ENCODE measurements at places on chromosomes 16 and 17.
A peak's percentile ranks its signal among the peaks of the same experiment; 100 is the strongest.

DNA sequence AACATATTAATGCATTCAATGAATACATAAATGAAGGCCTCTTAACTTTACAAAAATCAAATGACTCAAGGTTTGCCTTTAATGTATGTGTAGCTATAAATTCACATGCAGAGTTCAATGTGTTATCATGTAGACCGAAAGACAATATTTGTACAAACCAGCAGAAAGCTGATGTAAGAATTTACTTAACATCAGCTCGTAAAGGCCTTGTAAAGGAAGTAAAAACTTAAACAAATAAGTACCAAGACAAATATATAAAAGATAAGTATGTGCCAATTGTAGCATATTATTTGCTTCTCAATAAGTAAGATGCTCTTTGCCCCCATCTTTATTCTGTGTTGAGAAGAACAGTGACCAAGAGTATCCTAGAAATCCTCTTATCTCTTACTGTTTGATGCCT, 105.7 kb downstream of the SYCE1L start:
- DNase-seq = no peak

DNA sequence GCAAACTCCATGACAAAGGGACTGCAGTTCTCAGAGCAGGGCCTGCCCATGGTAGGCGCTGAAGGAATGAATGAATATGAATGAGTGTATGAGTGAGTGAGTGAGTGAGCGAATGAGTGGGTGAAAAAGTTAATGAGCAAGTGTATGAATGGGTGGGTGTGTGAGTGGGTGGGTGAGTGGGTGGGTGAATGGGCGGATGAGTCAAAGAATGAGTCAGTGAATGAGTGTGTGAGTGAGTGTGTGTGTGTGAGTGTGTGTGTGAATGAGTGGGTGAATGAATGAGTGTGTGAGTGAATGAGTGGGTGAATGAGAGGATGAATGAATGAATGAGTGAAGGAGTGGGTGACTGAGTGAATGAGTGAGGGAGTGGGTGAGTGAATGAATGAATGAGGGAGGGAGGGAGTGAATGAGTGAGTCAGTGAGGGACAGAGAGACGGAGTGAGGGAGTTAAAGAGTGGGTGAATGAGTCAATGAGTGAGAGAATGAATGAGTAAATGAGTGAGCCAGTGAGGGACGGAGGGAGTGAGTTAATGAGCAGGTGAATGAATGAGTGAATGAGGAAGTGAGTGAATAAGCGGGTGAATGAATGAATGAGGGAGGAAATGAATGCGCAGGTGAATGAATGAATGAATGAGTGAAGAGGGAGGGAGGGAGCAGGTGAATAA, 11.1 kb upstream of the CHMP6 start:
- DNase-seq = no peak

DNA sequence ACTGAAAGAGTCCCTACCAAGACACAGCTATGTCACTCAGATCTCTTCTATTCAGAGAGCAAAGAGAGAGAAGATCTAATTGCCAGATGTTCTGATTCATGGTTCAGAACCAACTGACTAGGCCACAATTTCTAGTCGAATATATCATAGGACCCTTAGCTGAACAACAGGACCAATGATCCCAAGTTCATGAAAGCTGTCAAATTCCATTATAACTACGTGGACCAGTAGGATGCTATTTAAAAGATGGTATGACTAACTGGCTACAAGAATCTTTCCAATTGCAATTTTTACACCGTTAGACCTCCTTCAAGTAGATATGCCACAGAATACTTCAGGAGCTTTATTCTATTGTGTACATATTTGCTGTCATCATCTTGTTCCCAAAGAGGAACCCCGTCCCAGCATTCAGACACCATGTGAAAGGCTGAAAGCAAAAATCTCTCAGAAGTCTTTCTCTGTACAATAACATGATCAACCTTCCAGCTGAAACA, 26.0 kb downstream of the DCUN1D3 start:
- DNase-seq = no peak

DNA sequence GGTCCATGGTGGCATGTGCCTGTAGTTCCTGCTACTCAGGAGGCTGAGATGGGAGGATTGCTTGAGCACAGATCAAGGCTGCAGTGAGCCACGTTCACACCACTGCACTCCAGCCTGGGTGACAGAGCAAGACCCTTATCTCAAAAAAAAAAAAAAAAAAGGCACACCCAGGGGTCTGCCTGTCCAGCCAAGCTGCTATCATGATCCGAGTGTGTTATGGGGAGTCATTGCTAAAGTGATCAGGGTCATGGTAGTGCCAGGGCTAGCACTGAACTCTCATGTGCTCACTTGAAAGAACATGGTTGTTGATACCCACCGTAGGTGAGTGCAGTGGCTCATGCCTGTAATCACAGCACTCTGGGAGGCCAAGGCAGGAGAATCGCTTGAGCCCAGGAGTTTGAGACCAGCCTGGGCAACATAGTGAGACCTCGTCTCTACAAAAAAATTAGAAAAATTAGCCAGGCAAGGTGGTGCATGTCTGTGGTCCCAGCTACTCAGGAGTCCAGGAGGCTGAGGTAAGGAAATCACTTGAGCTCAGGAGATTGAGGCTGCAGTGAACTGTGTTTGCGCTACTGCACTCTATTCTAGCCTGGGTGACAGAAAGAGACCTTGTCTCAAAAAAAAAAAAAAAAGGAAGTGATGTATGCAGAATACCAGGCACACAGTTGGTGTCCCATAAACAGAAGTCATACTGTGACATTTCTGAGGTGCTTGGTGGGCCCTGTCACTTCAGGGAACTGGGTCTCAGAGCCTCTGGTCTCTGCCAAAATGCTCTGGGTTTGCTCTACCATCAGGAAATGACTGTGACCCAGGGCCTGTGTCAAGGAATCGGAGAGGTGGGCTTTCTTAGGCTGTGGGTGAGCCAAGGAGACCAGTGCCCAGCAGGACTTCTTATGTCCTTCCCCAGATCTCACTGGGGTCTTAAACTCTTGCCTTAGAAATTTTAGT, 2.2 kb downstream of the PRM1 start:
- DNase-seq = no peak

DNA sequence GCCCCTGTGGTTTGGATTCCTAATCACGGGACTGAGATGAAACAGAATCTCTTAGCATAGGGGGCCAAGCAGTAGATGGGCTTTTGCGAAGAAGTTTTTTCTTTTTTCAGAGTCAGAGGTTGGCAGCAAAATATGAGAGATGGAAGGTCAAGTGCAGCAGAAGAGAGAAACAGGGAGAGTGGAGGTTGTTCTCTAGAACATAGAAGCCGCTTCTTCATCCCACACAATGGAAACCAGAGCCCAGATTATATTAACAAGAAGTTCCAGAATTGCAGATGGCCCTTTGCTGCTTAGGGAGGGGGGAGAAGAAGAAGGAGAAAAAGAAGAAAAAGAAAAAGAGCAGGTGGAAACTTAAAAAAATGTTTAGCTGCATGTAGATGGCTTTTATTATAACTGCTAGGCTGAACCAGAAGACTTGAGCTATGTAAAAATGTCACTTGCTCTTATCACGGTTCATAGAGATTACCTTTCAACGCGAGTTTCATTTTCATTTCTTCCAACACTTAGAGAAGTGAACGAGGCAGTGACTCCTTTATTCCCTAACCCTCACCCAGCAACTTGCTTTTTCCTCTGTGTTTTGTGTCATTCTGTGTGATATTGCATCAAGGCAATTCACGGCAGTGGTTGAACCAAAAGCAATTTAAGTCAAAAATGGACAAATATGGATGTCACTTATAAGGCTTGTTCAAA, 737.5 kb downstream of the WWOX start:
- DNase-seq = no peak

- DNase-seq = no peak
These were observed 27.1 kb downstream of the MMD start for GRCh38 chr17:55394357-55395021.

DNA sequence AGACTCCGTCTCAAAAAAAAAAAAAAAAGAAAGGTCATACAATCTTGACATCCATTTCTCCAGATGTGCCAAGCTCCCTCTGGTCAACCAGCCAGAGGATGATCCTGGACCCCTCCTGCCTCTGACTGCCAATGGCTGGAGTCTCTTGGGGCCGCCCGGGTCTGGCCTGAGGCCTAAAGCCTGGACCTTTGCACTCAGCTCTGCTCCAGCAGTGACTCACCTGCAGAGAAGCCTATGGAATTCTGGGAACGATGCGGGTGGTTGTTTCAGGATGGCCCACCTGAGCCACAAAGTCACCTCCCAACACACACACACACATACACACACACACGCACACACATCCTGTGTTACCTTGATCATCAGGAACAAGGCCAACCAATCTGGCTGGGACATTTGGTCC, 64.0 kb upstream of the DNAH17 start:
- DNase-seq = no peak

GRCh38 chr17:82884970-82885353, 45.1 kb upstream of the ZNF750 start:
- no peak for DNase-seq

DNA sequence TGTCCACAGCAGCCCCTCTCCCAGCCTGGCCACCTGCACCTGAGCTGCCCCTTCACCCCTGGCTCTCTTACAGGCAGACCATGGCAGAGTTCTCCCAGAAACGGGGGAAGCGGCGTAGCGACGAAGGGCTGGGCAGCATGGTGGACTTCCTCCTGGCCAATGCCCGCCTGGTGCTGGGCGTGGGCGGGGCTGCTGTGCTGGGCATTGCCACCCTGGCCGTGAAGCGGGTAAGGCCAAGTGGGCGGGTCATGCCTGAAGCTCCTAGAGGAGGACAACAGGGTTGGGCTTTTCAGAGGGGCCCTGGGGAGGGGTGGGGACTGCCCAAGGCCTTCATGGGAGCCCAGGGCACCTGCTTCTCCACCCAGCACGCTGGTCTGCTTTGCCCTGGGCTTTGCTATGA, 2.2 kb downstream of the MIEF2 start:
- no peak for DNase-seq

- DNase-seq = no peak
These were observed 3.0 kb downstream of the RCVRN start for GRCh38 chr17:9902120-9902519.

DNA sequence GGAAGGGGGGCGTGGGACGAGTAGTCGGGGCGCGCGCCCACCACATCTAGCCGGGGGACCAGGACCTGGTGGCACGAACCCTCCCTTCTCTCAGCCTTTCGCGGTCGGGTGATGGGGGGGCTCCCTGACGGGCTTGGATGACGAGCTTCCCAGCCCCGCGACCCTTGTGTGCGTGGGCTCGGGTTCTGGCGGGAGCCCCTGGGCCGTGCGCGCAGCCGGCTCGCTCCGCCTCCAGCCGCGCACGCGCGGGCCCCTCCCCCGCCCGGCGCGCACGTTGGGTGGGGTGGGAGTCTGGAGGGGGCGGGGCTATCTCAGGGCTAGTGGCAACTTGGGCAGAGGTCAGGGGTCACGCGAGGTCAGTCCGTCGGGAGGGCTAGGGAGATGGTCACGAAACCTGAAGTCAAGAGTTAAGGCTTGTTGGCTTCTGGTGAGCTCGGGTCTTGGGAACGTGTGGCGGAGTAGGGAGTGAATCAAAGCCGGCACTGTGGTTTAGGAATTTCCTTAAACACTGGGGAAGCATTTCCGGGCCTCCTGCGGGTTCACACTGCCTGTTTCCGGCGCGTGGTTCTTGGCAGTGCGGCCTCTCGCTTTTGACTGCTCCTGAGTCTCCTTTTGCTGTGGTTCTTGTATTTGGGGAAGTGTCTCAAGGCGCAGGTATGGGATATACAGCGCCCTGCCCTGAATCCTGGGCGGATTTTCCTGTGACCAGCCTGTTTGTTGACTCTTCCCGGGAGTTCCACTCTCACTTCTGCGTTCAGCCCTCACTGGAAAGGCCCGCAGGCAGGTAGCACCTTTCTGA, at the start of gene SRCAP:
SRCAP (plus strand) TSS at position 356 of the 799 bp plus-strand sequence. CDS start 1,654 bp downstream, outside the sequence.
- DNase-seq = peak; percentile 77

- DNase-seq = no peak
These were observed 46.4 kb downstream of the SPOP start for GRCh38 chr17:49631496-49631895.

DNA sequence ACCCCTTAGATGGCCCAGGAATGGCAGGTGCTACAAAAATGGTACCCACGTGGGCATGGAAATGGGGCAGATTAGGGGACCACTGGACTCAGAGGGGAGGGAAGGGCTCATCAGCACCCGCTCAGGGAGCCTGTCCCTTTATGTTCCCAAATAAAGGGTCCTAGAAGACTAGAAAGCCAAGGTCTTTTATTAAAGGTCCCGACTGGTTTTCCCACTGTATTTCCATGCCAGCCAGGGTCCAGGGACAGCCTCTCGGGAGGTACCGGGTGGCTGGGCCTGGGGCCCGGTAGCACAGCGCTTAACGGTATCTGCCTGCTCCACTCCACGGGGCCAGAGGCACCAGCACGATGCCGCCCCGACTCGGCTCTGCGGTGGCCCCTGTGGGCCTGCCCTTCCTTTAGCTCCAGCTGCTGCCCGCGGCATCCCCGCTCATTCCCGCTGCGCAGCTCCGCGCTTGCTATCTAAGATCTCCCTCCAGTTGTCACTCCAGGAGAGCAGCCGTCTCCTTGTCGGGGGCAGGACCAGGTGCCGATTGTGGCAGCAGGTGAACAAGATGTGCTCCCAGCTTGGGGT, 1.4 kb downstream of the NT5C start:
- no peak for DNase-seq

GRCh38 chr16:27235055-27235937, 32.0 kb downstream of the KDM8 start:
- peak; percentile 75 for DNase-seq

- no peak for DNase-seq
These were observed 180.1 kb downstream of the SPECC1 start for GRCh38 chr17:20189302-20189701.

GRCh38 chr16:88784074-88784855, 755 bp downstream of the PIEZO1 start:
- DNase-seq = no peak

GRCh38 chr16:84795329-84796053, 24.3 kb upstream of the CRISPLD2 start:
- DNase-seq = no peak
